ENCODE measurements at places on chromosomes 11 and 22.

- DNase-seq: no peak
These were observed 19.6 kb upstream of the JAM3 start for GRCh38 chr11:134049303-134049702.

DNA sequence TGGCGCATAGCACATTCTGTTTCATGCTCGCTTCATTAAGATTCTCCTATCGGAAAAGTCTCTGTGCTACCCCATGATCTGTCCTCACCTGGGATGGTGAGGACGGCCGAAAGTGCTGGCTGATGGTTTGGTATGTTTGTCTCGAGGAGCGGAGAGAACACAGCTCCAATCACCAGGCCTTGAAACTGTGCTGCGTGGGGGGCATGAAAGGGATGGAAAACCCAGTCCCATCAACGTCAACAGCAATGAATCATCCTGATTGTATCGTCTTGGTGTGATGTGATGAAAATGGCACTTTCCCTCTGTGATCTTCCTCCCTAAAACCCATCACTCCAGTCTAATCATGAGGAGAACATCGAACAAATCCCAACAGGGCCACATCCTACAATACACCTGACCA lies 8.4 kb downstream of the FXYD6 start:
- DNase-seq: no peak

- no peak for DNase-seq
These were observed 10.3 kb downstream of the ZBED4 start for GRCh38 chr22:49863931-49864330.

- no peak for DNase-seq
These were observed 6.0 kb downstream of the OR2AT4 start for GRCh38 chr11:75090671-75091177.

DNA sequence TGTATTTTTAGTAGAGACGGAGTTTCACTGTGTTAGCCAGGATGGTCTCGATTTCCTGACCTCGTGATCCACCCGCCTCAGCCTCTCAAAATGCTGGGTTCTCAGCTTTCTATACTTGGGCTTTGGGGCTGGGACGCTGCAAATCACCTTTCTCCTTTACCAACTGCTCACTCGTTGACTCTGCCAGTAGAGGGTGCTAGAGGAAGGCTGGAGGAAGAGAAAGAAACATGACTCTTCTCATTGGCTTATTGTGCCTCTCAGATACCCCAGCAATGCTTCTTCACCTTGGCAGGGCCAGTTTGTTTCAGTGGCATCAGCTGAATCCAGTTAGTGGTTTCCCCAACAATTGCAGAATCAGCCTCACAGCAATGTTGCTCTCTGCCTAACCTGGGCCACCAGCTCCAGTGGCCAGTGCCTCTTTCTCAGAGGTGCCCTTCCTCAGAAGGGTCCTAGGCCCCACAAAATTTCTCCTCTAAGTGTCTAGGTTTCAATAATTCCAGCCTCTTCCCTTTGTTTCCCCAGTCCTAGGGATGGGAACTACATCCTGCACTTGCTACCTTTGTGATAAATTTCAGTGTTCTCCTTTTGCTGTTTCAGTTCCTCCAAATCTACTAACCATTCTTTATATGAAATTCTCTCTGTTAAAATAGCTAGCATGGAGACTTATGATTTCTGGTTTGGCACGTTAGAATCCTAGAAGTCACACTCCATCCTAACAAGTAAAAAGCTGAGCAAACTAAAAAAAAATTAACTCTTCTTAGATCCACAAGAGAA lies 71.5 kb upstream of the VSTM5 start:
- DNase-seq: peak; percentile 48
